ENCODE measurements at places on chromosomes 6 and 20. TPM values are rescaled to one million over a fixed set of nuclear protein-coding genes. Genes with fewer than 3 reads are reported as not detected.

The OLIG3 gene
- 0.94 TPM for total RNA-seq

The PBOV1 gene
- not detected for total RNA-seq

The RING1 gene
- total RNA-seq, result 32.6 TPM

The SIGLEC1 gene
- total RNA-seq, result not detected

The SNX21 gene
- total RNA-seq, result 1.1 TPM

The ROS1 gene
- not detected for total RNA-seq

The CAPN11 gene
- total RNA-seq, result not detected
